ENCODE measurements at places on chromosomes 7 and 10.

- no peak for DNase-seq
Measured at GRCh38 chr10:130043491-130043890, 67.1 kb downstream of the C10orf143 start.

GRCh38 chr10:123472606-123473005 is 193.5 kb upstream of the GPR26 start:
- no peak for DNase-seq

GRCh38 chr7:20114468-20114867 is 102.7 kb downstream of the MACC1 start:
- no peak for DNase-seq

DNA sequence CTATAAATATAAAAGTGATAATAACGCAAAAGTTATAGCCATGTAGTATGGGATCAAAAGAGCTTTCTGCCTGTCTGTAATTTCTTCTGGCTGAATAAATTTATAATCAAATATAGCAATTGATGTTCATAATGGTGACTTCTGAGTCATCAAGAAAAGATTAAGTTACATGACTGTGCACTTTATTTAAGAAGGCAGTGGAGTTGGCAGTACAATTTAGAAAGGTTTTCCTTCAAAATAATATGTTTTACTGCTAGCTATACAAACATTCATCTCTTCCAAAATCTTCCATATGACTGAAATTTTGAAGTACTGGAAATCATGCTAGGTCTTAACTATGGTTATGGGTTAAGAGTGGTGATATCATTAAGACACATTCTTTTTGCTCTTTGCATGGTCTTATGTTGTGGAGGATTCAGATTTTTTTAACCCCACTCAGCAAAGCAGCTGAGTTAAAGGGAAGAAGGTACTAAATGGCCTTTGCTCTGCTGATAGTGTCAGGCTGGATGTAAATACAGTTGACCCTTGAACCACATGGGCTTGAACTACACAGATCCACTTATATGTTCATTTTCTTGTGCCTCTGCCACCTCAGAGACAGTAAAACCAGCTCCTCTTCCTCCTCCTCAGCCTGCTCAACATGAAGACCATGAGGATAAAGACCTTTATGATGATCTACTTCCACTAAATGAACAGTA is 323.6 kb downstream of the BBS9 start:
- no peak for DNase-seq

GRCh38 chr10:87715552-87716347 is 56.1 kb downstream of the PAPSS2 start:
- no peak for DNase-seq

- DNase-seq: no peak
Measured at GRCh38 chr7:57256637-57257375, 124.6 kb upstream of the ZNF479 start.

GRCh38 chr10:128221117-128221516 is 94.9 kb upstream of the MKI67 start:
- no peak for DNase-seq

DNA sequence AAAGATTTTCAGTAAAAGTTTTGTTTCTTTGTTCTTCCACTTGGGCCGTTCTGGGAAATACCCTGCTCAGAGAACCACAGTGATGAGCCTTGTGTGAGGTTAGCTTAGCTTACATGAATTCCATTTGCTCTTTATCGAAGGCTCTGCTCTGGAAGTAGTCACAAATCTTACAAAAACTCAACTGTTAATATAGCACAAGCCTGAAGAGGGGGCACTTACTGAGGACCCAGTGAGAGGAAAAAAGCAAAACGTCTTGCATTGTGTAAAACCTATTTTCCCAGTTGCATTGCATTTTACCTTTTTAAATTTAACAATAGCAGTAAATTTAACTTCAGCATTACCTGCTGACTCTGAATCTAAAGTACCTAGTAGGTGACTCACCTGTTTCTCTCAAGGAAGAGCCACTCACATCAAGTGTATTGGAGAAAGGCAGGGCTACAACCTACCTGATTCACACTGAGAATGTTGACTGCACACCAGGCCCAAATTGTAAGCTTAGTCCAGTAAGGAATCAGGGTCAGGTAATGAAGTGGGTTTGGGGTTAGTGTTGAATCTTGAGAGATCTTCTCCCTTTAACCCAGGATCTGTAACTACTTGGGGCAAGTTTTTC is 42.3 kb downstream of the PPP1R17 start:
- no peak for DNase-seq

DNA sequence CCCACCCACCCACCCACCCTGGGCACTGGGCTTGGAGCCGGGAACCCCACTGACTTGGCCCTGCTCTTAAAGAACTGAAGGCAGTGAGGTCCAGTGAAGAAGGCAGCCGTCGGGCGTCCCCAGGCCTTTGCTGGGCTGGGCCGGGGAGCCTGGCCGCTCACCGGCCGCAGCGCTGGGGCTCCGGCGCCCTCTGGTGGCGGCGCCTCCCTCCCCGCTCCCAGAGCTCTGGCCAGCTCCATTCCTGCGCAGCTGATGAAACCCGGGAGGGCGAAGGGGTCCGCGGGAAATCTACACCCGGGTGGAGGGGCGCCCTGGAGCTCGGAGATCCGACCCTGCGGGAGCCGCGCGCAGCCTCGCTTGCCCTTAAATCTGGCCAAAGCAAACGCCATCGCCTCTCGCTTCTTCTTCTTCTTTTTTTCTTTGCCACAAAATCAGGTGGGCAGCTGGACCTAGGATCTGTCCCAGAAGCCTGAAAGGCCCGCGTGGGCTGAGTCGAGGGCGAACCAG is 1.7 kb upstream of the CXCL12 start:
- DNase-seq: no peak

DNA sequence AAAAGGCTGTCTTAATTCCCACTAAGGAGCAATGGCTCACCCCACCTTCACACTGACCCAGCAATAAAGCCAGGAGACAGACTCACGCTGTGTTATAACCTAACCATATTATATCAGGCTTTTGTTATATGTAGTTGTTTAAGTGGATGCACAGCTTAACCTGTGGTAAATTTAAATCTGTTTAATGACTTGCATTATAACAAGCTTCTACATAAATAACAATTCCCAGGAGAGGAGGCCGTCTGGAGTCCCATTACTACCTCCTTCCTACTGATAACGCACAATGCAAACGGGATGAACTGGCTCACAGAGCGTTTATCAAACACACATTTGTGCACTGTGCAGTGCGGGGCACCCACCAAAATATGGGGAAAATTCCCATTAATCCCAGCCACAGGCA is 102.1 kb upstream of the MGMT start:
- DNase-seq: no peak

- no peak for DNase-seq
Measured at GRCh38 chr7:25779002-25779546, 372.9 kb upstream of the NFE2L3 start.

DNA sequence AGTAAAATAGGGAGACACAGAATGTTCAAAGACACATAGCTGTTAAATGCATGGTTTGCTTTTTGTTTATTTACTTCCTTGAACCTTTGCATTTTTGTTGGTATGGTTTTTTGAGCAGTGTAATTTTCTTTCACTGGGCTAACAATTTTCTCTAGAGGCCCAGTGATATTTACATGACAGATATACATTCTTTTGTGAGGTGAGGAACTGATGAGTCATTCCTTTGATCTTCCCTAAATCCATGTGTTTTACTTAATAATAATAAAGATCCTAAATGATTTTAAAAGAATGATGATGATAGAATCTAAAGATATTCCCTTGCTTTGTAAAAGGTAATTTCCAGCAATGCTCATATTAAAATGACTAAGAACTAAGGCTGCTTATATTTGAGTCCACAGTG is 188.5 kb upstream of the ANK3 start:
- no peak for DNase-seq

GRCh38 chr7:74097937-74098614 is 14.5 kb downstream of the LIMK1 start:
- DNase-seq: peak; percentile 74

- no peak for DNase-seq
Measured at GRCh38 chr10:26939290-26939961, 78.7 kb upstream of the ABI1 start.

Data from Panc1 (cell line).